T-cell (primary cell): ENCODE measurements at places on chromosomes 7 and 10.

- DNase-seq = no peak
Measured at GRCh38 chr7:12623885-12624498, 53.5 kb downstream of the SCIN start.

DNA sequence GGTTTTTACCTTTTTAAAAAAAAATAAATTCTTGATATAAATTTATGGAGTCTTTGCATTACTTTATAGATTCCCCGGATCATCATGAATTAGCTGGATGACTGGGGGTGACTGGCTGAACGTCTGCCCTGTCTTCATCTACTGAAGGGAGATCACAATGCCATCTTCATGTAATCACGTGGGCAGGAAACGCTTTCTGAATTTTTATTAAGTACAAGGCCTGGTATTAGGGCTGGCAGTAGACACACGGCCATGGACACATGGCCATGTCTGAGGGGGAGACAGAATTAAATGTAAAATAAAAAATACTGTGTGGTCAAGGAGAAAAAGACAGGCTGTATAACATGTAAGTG is 111.2 kb downstream of the VIPR2 start:
- no peak for DNase-seq

DNA sequence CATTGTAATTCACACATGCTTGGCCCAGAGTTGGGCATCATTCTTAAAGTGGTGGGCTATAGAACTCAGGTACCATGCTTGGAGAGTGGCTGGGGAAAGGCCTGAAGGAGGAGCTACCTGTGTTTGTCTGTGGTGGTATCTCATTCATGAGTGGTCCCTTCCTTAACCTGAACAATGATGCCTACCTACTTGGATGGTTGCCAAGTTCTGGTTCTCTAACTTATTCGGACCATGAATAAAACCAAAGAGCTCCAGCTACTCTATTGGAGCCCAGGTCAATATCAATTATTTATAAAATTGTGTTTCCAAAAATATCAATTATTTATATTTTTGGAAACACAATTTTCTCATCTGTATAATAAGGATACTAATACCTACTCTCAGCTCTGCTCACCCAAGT is 2.9 kb upstream of the GPR37 start:
- no peak for DNase-seq

GRCh38 chr7:5679048-5679812 is 102.2 kb downstream of the RNF216 start:
- DNase-seq = no peak

- no peak for DNase-seq
Measured at GRCh38 chr7:28211006-28211405, 30.4 kb upstream of the JAZF1 start.

DNA sequence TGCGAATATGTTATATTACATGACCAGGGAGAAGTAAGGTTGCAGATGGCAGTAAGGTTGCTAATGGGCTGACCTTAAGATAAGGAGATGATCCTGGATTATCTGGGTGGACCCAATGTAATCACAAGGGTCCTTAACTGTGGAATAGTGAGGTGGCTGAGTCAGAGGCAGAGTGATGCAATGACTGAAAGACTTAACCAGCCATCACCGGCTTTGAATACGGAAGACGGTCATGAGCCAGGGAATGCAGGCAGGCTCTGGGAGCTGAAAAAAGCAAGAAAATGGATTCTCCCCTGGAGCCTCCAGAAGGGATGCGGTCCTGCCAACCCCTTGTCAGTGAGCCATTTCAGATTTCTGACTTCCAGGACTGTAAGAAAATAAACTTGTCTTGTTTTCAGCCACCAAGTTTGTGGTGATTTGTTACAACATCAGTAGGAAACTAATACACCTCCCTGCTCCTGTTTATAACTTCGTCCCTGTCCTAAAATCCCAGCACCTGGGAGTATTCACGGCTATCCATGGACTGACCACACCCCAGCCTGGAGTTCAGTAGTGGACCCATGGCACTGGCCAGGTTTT is 4.6 kb upstream of the C10orf95 start:
- DNase-seq = no peak

GRCh38 chr10:72846238-72846637 is 47.3 kb upstream of the OIT3 start:
- DNase-seq = no peak

- no peak for DNase-seq
Measured at GRCh38 chr7:129801882-129802281, 150.9 kb downstream of the UBE2H start.

DNA sequence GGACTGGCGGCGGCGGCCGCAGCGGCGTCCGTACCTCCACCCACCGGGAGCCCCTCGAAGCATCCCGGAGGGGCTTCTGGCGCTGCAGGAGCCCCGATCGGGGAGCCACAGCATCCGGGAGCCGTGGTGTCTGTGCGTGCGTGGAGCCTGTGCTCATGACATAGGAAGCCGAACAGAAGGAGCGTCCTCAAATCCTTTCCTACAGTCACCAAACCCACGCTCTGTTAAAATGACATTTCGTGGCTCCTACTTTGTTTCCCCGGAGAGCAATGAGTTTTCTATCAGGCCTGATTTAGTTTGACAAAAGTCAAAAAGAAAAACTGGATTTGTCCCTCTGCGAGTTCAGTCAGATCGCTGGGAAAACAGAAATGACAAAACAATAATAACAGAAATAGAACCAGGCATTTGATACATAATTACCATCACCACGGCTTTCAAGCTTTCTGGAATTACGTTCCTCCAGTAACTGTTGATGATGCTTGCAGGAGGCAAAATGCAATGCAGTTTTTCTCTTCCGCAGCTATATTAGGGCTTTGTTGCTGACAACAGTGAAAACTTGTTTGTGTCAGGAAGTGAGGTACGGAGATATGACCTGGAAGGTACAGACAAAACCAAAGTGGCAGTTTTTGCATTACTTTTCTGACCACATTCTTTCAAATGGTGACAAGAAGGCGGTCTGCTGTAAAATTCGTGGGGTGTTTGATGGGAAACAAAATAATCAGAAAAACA is 219.3 kb upstream of the MKLN1 start:
- no peak for DNase-seq

- no peak for DNase-seq
Measured at GRCh38 chr10:8975535-8975934, 921.0 kb downstream of the GATA3 start.

- DNase-seq = no peak
Measured at GRCh38 chr10:102185272-102185671, 33.1 kb downstream of the NOLC1 start.

- no peak for DNase-seq
Measured at GRCh38 chr10:132666705-132667341, 119.1 kb downstream of the NKX6-2 start.

DNA sequence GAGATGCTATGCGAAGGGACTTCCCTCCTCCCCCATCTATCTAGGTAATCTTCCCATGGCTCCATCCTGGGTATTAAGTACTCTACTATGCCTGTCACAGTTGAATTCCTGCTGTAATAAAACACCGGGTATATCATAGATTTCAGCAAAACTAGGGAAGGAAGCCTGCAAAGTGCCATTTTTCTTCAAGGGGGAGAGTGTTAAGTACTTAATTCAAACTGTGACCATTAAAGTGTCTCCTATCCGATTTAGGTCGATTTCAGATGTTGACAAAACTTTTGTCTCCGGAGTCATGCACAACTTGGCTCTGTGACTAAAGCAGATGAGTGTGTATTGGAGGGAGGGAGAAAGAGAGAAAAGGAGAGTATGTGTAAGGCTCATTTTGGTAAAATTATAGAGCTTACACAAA is 4.6 kb downstream of the HOXA4 start:
- no peak for DNase-seq

GRCh38 chr10:131901181-131901829 is 497 bp downstream of the PPP2R2D start:
- DNase-seq = peak; percentile 37

DNA sequence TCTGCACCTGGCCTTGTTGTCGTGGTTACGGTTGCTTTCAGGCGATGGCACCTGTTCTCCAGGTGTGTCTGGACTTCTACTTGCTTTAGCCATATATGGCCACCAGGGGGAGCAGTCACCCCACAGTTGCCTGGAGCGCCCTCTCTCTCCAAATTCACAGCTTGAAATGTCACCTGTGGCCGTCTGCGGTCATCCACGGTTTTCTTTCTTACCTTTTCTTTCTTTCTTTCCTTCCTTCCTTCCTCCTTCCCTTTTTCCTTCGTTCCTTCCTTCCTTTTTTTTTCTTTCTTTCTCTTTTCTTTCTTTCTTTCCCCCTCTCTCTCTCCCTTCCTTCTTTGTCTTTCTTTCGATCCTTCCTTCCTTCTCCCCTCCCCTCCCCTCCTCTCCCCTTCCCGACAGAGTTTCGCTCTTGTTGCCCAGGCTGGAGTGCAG is 150.5 kb upstream of the VKORC1L1 start:
- peak; percentile 55 for DNase-seq

DNA sequence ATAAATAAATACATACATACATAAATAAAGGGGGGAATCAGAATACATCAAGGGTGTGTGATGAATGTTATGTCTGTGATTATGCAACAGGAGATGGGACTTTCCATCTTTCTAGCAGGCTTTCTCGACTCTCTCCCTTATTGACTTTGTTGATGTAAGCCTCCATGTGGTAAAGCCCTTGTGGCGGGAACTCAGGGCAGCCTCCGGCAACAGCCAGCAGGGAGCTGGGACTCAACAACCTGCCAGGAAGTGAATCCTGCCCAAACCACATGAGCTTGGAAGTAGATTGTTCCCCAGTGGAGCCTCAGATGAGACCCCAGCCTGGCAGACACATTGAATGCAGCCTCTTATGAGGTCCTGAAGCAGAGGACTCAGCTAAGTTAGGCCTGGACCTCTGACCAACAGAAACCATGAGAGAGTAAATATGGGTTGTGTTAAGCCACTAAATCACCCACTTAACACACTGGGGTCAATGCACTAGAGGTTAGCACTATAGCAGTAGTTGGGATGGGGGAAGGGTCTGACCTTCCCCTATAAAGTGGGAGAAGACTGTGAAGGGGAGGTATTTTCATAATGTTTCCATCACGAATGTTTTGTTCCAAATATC is 104.0 kb downstream of the JCAD start:
- DNase-seq = no peak

DNA sequence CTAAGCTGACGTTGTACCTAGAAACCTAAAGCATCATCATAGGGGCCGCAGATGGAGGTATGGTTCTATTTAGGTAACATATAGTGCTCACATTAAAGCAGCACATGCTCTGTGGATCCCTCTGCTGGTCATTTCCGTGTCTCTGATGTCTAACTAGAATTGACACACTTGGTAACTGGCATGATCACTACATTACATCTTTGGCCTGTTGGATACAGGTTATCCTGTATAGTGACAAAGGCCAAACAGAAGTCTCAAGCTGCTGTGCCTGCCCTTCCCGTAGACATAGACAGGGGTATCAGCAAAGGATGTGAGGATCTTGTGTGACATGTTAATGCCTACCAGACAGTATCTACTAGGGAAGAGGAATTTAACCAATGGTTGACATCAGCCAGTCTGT is 51.2 kb downstream of the KIF5B start:
- DNase-seq = peak; percentile 25

GRCh38 chr10:97916586-97916985 is 66.9 kb downstream of the GOLGA7B start:
- no peak for DNase-seq

GRCh38 chr10:53108317-53108934 is 335.8 kb upstream of the MBL2 start:
- DNase-seq = no peak

GRCh38 chr10:73485320-73485719 is 10.5 kb downstream of the PPP3CB start:
- no peak for DNase-seq

GRCh38 chr7:2757904-2758672 is 70.1 kb downstream of the AMZ1 start:
- no peak for DNase-seq

GRCh38 chr7:25950488-25951413 is 201.2 kb upstream of the NFE2L3 start:
- DNase-seq = peak; percentile 87

DNA sequence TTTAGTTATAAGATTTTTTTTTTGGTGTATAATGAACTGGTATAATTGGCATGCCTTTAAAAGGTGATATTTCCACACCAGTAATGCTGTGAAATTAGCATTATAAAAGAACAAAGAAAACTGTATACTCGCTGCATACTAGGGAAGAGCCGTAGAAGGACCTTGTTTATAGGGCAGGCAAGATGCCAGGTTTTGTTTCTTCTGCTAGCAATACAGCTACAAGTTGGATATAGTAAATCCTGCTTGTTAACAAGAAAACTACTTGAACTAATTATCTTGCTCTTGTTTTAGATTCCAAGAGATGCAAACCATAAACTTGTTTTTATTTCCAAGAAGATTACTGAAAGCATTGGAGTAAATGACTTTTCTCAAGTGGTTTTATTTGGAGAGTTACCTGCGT is 1.9 kb downstream of the DNAH11 start:
- no peak for DNase-seq

DNA sequence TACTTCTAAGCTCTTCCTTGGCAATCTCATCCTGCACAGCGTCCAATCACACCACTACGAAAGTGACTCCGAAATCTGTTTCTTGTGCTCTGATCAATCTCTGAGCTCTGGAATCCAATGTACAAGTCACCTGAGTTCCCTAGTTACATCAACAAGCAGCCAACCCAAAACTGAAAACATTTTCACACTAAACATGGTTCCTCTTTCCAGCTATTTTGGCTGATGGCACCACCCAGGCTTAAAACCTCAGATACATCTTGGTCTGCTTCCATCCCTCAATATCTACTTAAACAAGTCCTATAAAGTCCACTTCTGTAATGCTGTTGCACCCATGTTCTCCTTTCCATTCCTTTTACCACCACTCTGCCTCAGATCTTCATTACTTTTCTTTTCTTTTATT is 3.6 kb downstream of the BLOC1S2 start:
- DNase-seq = no peak

DNA sequence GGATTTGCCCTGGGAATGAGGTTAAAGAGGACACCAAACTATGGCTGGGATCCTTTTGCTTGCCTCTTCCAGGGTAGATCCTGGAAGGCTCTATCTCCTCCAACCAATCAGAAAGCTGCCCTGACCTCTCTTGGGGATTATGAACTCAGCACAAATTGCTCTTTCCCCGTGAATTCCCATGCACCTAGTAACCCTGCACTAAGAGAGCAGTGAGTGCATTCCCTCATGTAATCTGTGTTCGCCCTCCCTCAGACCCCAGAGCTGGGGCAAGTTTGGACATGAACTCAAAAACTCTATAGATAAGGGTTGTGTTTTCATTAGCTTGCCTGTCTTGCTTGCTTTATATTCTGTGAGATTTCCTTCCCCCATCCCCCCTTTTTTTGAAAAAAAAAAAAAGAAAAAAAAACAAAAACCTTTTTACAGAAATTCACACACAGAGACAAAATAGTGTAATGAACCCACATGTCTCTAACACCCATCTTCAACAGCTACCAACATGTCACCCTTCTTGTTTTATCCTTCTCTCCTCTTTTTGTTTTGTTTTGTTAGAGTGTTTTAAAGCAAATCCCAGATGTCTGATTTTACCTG is 225.5 kb upstream of the TCF7L2 start:
- DNase-seq = no peak

DNA sequence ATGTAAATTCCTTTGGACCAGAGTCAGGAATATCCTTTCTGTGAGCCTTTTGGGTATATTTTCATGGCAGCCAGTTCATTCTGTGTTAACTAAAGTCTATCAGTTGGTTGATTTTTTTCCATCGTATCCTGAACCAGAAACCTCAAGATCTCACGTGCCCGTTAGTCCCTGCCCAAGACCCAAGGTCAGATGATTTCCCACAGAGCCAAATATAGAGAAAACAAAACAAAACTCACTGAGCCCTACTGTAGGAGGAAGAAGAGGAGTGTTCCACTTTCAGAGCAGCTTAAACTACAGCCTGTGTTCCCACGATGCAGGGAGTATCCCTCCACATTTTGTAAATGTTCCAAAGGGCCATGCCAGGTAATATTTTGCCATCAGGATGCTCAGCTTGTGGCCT is 96.0 kb upstream of the ADO start:
- no peak for DNase-seq
